Activated CD4-positive, alpha-beta memory T cell treated with anti-CD3 and anti-CD28 coated beads for 36 hours (primary cell): ENCODE measurements at places on chromosomes 5 and 9. TPM values are rescaled to one million over a fixed set of nuclear protein-coding genes. Genes with fewer than 3 reads are reported as not detected.

EQTN gene
- not detected for total RNA-seq

CXCL14 gene
- not detected for total RNA-seq

NIM1K gene
- 1.00 TPM for total RNA-seq

ANKRD34B gene
- not detected for total RNA-seq

SH3RF2 gene
- not detected for total RNA-seq

TMEM215 gene
- not detected for total RNA-seq

CDH9 gene
- not detected for total RNA-seq

ANKRD18A gene
- 8.6 TPM for total RNA-seq

PRUNE2 gene
- total RNA-seq, result 0.24 TPM

MRPS27 gene
- 85.9 TPM for total RNA-seq

SEMA6A gene
- not detected for total RNA-seq

PAEP gene
- not detected for total RNA-seq

CCDC183 gene
- 0.21 TPM for total RNA-seq

NR6A1 gene
- total RNA-seq, result 0.83 TPM

IRX4 gene
- total RNA-seq, result not detected

ZFP37 gene
- 1.1 TPM for total RNA-seq

RORB gene
- 0.02 TPM for total RNA-seq

FAM114A2 gene
- total RNA-seq, result 27.4 TPM

PLPP1 gene
- 7.2 TPM for total RNA-seq

FOXE1 gene
- total RNA-seq, result not detected

SLC23A1 gene
- total RNA-seq, result 1.4 TPM

PIP5K1B gene
- 1.6 TPM for total RNA-seq

MYORG gene
- 2.9 TPM for total RNA-seq

NDOR1 gene
- total RNA-seq, result 31.3 TPM

LHFPL2 gene
- 0.19 TPM for total RNA-seq

ALDH1B1 gene
- total RNA-seq, result 22.1 TPM

LCP2 gene
- 212 TPM for total RNA-seq

LCN9 gene
- not detected for total RNA-seq

CAMK4 gene
- 33.3 TPM for total RNA-seq

IFNA13 gene
- total RNA-seq, result not detected

RANBP17 gene
- total RNA-seq, result not detected

CCL21 gene
- total RNA-seq, result not detected

FGF10 gene
- not detected for total RNA-seq

SLC4A9 gene
- total RNA-seq, result not detected

RIGI gene
- 10.6 TPM for total RNA-seq

PCA3 gene
- total RNA-seq, result not detected

FGD3 gene
- 41.3 TPM for total RNA-seq

MAML1 gene
- total RNA-seq, result 22.2 TPM

FBN2 gene
- total RNA-seq, result not detected

TOR4A gene
- 6.8 TPM for total RNA-seq

SLC1A3 gene
- total RNA-seq, result not detected
